ENCODE measurements at places on chromosomes 4 and X.

DNA sequence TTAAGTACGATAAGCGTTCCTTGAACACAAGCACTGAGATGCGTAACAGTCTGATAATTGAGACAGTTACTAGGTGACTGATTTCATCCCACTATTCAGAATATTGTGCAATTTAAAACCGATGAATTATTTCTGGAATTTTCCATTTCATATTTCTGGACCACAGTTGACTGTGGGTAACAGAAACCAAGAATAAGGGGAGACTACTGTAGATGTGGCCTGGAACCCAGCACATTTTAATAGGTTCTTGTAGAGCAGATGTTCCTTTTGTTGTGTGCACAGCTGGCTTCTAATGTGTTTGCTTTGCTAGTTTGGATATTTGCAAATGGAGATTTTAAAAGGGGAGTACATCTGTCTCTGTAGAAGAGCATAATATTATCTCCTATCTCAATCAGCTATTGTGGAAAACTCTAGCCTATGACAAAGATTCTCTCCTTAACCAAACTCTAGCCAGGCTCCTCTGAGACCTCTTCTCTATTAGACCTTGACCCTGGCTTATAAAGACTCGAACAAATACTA, 16.4 kb downstream of the NAAA start:
- no peak for DNase-seq

- no peak for DNase-seq
Measured at GRCh38 chrX:39648548-39649254, 449.1 kb downstream of the BCOR start.

GRCh38 chr4:33711826-33712225, 2532.5 kb downstream of the ARAP2 start:
- no peak for DNase-seq

DNA sequence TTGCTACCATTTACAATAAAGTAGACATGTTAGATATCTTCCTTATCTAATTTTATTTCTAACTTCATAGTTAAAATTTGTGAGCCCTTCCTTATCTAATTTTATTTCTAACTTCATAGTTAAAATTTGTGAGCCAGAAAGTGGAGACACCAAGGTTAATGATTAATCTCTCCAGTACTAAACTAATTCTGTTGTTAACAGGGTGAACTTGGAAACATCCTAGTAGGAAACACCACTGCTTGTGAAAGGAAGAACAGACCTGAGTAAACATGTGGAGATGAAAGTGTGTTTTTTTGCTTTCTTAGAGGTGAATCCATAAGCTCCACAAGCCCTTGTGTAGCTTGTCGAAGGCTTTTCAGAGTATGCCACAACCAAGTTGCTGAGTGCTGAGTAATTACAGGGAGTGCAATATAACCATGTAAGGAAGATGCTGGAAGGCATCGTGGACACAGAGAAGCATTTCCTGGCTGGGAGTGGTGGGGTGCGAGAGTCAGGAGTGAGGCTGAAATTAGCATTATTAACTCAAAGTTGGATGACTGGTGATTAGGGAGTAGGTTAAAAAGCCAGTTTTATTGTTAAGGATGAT, 118.6 kb upstream of the NEIL3 start:
- DNase-seq = peak; percentile 18

DNA sequence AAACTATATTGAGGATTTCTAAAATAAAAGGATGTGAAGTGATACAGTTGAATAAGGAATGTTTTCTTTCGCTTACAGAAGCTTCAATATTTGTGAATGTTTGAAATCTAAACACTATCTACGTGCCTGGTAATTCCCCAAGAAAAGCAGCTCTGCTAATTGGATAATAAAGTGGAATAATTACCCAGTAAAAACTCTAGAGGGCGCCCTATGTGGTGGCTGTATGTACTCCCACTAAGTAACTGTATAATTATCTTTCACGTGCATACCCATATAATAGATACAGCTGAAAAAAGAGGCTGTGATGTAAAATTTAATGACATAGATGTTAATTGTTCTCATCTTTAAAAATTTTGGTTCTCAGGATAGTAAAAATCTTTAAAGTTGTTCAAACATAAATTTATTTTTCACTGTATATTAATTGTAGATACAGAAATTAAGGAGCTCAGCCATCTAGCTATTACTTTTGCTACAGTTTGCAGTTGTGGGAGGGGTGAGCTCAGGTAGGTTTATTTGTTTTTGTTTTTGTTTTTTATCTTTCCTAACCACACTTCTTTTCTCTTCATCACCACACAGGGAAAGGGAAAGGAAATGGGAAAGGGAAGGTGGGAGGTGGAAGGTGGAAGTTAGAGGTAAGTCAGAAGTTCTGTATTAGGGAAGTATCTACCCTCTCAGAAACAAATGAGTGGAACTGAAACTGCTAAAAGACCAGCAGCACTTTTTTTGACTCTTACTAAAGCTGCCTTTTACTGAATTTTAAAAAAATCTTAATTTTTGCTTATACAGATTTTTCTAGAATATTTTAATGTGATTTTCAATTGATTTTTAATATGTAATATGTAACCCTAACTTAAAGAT, 151.7 kb upstream of the RPS6KA6 start:
- DNase-seq = no peak

Measured in stomach (tissue), 19 donors.